ENCODE measurements at places on chromosomes 4 and X.

GRCh38 chrX:49309401-49309981 is 6.0 kb downstream of the GAGE10 start:
- no peak for DNase-seq

DNA sequence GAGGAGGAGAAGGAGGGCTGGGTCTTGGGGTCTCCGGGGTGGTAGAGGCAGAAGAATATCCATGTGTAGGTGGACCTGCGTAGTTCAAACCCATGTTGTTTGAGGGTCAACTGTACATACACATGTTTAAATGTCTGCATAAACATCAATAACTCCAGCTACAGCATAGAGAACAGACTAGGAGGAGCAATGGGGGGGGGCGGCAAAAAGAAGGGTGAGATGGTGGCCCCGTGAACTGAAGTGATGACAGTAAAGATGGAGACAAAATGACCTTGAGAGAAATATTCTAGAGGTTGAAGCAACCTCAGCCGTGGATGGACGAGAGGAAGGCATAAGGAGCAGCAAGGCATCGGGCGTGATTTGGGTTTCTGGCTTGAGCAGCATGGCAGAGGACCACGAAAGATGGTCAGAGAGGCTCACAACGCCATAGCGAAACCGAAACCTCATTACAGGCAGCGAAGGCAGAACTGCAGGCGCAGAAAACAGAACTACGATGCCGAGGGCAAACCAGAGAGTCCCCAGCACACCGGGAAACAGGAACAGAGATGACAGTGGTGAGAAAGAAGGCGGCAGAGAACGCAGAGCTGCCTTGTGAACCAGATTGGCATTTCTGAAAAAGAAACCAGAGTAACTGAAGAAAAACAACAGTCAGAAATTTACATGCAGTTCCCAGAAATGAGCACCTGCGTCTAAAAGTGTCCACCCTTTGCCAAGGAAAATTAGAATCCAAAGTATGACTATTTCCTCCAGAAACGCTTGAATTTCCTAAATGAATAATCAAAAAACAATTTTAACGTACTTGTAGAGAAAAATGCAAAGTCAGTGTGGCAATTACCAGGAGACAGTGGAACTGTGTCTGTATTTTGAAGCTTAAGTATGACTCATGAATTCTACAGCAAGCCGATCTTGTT is 50.3 kb upstream of the ENPP6 start:
- DNase-seq: peak; percentile 35

DNA sequence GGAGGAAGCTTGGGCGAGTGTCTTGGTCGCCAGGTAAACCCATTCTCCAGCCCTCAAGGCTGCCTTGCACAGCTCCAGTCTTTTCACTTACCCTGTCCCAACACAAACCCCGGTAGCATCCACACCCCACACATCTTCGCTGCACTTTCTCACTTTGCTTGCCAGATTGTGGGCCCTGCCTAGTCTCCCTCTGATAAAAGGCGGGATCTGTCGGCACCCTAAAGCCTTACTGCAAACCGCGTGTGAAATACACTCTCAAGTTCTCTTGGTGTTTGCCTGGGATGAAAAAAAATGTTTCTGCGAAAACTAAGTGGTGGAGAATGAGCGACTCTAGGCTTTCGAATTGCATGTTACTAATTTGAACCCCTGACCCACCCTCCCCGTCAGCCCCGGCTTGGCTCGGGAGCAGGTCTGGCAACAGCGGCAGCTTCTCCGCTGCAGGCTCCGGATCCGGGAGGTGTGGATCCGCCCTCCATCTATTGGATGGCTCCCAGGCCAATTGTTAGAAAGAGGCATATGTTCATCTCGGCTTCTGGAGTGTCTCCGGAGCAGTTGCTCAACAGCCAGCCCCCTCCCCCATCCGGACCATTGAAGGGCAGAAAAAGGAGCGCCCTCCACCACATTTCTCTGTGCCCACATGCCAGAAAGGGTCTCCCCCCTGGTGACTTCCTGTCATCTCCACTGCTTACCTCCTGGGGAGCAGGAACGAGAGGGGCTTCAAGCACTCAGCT is 3.0 kb upstream of the CITED1 start:
- no peak for DNase-seq

DNA sequence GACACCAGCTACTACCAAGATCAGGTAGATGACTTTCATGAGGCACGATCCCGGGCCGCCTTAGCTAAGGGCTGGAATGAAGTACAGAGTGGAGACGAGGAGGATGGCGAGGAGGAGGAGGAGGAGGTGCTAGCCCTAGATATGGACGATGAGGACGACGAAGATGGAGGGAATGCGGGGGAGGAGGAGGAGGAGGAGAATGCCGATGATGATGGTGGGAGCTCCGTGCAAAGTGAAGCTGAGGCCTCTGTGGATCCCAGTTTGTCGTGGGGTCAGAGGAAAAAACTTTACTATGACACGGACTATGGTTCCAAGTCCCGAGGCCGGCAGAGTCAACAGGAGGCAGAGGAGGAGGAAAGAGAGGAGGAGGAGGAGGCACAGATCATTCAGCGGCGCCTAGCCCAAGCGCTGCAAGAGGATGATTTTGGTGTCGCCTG is 481 bp downstream of the UTP3 start:
- no peak for DNase-seq

DNA sequence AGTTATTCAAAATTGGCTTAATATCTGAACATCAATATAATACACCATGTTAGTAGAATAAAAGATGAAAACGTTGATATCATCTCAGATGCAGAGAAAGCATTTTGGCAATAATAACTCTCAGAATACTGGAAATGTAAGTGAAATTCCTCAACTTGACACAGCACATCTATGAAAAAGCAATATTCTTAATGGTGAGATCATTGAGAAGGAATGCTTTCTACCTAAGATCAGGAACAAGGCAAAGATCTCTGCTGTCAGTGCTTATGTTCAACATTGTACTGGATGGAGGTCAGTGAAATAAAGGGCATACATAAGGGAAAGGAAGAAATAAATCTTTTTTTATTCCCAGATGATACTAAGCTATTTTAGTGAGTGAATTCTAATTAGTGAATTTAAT is 40.6 kb downstream of the MRPL1 start:
- no peak for DNase-seq

GRCh38 chr4:26330946-26331345 is 10.1 kb downstream of the RBPJ start:
- DNase-seq: no peak

DNA sequence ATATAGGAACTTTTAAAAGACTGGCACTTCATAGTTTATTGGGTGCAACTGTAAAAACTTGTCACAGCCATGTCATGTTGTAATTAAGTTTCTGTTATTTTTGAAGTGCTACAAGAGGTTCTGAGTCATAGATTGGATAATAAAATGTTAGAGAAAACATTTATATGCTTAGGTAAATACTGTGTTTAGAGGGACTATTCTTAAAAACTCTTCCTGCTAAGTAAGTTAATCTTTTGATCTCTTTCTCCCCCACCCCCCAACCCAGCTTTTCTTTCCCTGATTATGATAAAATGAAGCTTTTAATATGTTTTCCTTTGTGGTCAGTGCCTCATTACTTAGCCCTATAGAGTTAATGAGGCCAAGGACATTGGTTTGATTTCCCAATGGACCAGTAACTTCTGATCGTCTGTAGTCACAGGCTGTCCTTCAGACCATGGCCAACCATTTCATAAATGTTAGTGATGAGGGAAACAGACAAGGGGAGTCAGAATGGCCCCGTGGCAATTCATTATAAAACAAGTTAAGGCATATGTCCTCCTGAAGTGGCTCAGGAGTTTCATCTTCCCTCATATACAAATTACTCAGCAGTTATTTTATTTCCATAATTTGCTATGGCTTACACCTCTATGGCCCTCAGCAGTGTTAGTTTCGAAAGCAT is 3.9 kb upstream of the PDLIM5 start:
- no peak for DNase-seq

DNA sequence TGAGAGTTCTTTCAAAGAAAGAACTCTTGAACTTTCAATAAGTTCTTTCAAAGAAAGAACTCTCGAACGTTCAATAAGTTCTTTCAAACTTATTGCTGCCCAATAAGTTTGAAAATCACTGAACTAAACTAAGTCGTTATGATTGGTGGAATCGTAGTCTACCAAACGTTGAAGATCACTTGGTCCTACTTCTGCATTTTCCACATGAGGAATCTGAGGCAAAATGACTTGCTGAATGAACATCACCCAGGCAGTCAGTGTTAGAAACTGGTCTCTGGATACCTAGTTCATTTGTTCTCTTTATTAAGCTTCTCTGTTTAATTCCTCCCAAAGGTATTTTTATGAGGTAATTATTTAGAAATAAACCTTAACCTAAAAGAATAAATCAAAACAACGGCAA is 7.1 kb upstream of the CNOT6L start:
- no peak for DNase-seq

DNA sequence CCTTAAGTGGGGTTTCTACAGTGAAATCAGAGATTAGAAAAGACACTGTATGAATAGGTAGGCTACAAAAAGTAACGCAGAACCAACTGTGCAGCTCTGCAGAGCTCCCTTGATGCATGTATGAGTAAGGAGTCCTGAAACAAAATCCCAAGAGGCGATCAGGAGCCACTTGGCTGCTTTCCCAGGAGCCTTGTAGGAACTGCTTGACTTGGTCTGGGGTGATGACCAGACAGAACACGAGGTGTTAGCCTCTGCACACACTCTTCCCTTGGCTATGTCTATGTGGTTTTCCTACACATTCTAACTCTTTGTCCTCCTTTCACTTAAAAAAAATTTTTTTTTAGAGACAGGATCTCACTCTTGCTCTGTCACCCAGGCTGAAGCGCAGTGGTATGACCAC is 22.8 kb upstream of the AP1S2 start:
- DNase-seq: no peak

GRCh38 chr4:153426207-153426885 is 39.8 kb upstream of the TMEM131L start:
- DNase-seq: no peak

- DNase-seq: no peak
Measured at GRCh38 chr4:80431203-80431965, 95.9 kb downstream of the CFAP299 start.

- DNase-seq: no peak
Measured at GRCh38 chrX:151363316-151363715, 33.7 kb upstream of the VMA21 start.

- DNase-seq: no peak
Measured at GRCh38 chrX:72031634-72032033, 100.1 kb downstream of the RTL5 start.

- no peak for DNase-seq
Measured at GRCh38 chr4:53928825-53929224, 135.6 kb downstream of the CHIC2 start.

GRCh38 chr4:184845367-184846021 is 19.7 kb upstream of the ACSL1 start:
- no peak for DNase-seq

DNA sequence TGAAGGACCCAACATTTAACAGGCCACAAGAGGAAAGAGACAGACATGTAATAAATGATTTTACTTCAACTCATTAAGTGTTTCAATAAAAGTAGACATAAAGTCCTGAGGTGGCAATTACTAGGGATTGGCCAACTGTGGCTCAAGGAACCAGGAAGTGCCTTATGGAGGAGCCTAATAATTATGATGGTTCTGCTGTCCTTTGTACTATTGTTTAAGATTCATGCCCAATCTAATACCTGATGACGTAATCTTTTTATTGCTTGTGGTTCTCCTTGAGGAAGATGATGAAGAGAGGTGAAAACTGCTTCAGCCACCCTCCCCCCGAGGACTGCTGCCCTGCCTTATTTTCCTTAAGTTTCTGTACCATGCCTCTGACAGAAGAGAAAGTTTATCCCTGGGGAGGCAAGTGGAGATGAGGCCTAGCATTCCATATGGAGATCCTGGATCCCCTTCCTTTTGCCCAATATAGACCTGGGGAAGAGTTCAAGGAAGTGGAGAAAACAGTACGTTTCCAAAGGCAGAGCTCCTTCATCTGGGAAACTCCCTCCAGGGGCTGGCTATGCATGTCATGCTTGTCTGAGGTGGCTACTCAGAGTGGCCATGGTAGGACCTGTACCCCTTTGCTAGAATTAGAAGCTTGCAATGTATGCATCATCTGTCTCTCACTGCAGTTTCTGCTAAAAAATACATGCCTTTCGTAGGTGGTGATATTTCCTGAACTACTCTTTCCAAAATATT is 56.8 kb upstream of the FAT1 start:
- DNase-seq: no peak

DNA sequence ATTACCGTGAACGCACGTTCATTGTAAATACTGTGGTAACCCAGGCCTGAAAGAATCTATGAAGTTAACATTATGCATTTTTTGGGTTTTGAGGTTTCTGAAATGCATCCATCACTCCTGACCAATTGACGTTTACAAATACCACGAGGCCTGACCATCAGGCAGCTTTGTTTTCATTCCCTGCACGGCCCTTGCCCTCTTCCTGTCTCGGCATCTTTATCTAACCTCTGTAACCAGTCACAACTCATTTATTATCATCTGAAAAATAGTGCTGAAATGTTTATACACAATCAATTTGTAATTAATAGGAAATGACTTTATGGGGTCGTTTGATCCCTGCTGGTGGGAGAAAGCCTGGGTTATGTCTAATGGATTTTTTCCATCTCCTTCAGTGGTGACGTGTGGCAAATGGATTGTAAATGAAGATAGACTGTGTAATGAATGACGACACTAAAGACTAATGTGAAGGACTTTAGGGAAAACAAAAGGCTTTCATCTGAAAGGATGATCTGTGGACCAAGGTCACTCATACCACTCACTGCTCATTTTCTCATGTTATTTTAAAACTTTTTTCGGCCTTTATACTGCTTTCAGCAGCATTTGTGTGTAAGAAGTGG is 102.7 kb upstream of the SORBS2 start:
- DNase-seq: no peak

- DNase-seq: no peak
Measured at GRCh38 chr4:4704267-4704666, 155.2 kb upstream of the MSX1 start.

DNA sequence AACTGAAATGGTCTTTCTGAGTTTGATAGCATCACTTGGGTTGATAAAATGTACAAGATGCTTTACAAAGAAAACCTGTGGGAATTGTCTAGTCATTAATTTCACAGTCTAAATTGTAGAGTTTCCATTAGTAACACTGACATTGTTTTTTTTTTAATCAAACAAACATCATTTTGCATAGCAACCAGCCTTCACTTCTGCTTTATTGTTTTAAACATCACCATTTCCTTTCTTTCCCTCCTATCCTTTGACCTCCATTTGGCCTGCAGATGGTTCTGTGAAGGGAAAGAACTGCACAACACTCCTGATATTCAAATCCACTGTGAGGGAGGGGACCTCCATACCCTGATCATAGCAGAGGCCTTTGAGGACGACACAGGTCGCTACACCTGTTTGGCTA is 171.1 kb downstream of the PALLD start:
- DNase-seq: no peak

- DNase-seq: no peak
Measured at GRCh38 chr4:25223802-25224375, 9.9 kb upstream of the PI4K2B start.

GRCh38 chr4:749698-750666 is 44.4 kb downstream of the PCGF3 start:
- DNase-seq: no peak

GRCh38 chr4:11566444-11567022 is 137.8 kb upstream of the HS3ST1 start:
- no peak for DNase-seq

DNA sequence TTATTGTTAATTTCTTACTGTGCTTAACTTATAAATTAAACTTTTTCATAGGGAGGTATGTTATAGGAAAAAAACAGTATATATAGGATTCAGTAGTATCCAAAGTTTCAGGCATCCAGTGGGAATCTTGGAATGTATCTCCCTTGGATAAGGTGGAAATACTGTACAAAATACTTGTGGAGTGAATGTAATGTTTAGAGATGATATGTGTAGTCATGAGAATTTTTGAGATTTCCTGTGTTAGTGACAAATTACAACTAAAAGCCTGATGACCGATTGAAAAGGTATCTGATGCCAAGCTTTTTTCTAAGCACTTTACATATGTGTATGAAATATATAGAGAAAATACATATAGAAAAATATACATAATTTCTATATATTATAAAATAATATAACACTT is 69.2 kb downstream of the STK32B start:
- DNase-seq: no peak
